ENCODE measurements at places on chromosomes 11 and 22.

DNA sequence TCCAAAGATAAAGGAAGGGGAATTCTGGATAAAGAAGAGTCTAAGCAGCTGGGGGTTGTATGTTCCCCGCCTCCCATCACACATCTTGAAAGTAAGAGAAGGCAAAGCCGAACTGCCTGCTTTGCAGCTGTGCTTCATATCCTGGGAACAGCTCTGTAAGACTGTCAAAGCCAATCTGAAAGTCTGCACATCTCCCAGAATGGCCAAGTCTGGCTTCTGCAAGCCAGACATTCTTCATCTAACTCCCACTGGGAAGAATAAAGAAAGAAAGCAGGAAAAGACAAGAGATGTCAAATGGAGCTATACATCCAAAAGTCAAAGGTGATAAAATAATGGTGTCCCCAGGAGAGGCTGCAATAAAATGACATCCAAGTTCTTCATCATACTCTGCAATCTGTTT is 15.4 kb downstream of the MORC2 start:
- DNase-seq = no peak

GRCh38 chr22:49016909-49017481 is 810.7 kb downstream of the BRD1 start:
- DNase-seq = no peak

DNA sequence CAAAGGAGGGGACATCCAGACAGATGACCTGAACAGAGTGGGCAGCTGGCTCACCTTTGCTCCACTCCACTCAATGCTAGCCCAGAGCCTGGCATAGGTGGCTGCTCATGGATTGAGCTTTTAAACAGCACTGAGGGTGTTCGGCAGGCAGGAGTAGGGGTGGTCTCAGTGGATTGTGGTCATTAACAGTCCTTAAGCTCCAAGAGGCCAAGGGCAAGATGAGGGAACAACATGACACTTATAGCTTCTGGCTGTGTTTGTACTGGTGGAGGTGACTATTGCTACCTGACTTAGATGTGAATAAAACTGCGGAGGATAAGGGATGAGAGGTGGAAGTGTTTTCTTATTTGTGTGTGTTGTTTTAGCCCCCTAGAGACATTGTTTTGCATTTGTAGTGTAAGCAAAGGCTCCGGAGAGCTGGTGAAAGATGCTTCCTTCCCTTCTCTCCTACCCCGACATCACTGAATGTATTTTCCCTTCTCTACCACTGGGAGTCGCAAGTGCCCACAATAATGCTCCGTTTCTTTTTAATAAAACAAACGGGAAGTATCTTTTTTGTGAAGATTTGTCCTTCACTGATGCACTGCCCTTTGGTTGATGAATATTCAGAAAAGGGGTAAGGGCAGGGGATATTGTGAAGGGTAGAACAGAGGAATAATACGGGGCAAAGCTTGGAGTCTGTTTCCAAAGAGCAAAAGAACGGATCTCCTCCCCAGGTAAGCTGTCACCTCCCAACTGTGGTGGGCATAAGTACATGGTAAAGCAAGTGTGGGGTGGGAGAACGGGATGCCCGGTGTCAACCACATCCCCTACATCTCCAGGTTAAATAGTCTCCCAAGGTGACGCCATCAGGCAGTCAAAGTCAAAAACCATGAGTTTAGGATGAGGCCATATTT is 27.5 kb upstream of the MTNR1B start:
- peak; percentile 57 for DNase-seq

- DNase-seq = no peak
Measured at GRCh38 chr11:135073381-135073780, 661.3 kb upstream of the B3GAT1 start.

DNA sequence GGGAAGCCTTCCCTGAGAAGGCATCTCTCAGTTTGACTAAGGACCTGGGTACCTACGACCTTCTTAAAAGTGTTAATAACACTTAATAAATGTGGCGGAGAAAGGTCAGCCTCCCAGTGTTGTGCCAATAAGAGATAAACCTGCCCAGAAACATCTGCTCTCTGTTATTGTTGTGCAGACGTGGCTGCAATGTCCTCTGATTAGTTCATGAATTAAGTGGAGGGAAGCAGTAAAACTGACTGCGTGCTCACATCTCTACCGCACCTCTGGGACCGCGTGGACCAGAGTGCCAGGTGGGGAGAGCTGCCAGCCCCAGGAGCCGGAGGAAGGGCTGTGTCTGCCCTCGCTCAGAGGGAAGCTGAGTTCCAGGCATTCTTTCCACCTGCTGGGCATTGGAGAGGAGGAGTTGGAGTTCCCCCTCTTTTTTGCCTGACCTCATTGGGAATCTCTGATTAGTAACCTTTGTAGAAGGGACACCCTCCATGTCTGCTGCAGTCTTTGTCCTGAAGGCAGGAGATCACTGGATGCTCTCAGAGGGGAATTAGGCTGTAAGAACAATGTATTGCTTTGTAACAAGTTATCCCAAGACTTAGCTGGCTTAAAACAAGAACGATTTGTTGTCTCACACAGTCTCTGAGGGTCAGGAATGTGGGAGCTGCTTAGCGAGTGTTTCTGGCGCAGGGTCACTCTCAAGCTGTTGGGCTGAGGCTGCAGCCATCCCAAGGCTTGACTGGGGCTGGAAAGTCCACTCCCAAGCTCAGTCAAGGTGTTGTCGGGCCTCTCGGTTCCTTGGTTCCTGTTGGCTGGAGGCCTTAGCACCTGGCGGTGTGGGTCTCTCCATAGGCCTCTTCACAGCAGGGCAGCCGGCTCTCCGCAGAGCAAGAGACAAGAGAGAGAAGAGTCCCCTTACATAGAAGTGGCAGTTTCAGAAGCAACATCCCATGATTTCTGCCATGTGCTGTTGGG is 247.6 kb upstream of the TBCEL start:
- no peak for DNase-seq

GRCh38 chr11:926341-926916 is 759 bp downstream of the AP2A2 start:
- peak; percentile 58 for DNase-seq

GRCh38 chr11:65398362-65398910 is 12.0 kb downstream of the FRMD8 start:
- no peak for DNase-seq

DNA sequence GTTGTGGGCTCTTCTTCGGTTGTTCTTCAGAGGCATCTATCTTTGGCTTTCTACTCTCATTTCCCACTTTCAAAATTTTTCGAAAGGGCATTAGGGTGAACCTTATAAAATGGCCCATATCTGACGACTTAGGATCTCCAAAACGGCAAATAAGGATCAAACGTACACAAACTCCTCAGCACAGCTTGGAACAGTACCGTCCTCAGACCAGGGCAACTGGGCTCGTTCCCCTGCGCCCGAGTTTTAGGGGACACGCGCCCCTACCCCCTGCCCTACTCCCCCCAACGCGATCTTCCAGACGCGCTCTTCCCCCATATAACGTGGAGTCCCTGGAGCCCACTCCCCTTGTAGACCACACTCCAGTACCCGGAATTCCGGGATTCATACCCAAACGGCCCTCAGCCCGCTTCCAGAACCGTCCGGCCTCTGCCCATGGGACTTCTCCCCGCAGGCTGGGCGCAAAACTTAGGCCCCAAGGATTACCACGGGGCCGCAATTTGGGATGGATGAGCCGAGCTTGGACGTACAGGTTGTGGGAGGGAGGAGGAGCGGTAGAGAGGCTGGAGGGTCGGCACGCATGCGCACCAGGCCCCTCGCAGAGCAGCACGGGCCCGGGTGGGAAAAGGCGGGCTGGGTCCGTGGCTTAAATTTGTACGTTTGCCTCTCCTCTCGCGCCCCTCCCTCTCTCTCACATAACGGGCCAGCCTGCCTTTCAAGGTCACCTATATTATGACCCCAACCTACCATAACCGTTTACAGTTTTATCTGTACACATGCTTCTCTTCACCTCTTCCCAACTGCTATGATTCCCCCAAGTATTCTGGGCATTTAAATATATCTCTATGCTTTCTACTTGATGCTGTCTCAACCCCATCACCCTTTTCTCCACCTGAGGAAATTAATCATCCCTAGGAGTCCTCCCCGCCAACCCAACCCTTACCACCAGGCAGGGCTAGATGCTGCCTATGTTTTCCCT is 3.4 kb downstream of the CCDC89 start:
- peak; percentile 52 for DNase-seq

DNA sequence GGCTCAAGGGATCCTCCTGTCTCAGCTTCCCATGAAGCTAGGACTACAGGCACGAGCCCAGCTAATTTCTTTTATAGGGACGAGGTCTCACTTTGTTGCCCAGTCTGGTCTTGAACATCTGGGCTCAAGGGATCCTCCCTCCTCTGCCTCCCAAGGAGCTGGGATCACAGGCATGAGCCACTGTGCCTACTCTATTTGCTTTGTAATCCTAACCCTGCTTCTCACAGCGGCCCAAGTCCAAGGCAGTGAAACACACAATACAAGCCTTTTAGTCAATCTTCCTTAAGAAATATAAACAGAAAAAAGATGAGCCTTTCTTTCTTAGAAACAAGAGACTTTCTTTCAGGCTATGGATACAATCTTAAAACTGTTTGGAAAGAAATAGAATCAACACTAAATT is 115.2 kb upstream of the SORL1-AS1 start:
- no peak for DNase-seq

- DNase-seq = no peak
Measured at GRCh38 chr22:46851311-46851710, 88.9 kb downstream of the TBC1D22A start.

DNA sequence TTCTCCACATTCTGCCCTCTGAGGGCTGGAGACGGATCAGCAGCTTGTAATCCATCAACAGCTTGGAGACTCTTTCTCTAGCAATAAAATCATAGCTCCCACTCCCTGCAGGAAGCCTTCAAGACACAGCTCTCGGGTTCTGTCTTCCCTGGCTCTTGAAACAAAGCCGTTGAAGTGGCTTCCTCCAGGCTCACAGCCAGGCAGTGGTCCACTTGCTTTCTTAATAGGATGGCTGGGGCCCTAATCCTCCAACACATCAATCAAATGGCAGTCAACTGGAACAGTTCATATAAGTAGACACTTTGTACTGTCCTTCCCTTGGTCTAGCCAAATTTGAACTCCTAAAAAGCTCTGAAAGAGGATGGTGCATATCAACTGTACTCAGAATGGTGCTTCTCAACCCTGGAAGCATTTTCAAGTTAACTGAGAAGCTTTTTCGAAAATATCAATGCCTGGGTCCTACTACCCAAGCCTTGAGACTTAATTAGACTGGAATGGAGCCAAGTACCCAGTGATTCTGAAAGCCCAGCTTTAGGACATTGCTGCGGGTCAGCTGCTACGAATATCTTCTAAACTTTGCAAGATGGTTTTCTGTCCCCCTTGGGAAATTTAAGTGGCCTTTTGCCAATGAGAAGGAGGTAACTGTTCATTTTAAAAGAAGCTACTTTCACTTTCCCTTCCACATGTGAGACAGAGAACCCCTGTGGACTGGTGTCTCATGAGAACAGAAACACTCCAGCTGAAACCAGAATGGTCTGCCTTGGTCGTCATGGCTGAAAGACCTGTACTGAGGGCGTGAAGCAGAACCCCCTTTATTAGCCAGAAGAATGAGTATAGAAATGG is 74.7 kb downstream of the SC5D start:
- DNase-seq = peak; percentile 8

- peak; percentile 7 for DNase-seq
Measured at GRCh38 chr11:70019576-70020011, 58.5 kb upstream of the ANO1 start.

DNA sequence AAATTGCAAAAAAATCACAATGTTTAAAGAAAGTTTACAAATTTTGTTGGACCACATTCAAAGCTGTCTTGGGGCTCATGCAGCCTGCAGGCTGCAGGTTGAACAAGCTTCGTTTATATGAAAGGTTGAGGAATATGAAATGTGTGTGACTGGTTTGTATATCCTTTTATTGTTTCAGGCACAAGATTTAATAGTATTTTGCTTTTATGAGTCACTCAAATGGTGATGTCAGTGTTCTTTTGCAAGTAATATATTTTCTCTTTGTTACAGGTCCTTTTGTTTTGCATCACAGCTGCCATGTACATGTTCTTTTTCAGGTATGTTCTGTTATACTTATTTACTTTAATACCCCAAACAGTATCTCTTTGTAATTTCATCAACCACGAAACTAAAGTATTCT is 198.6 kb downstream of the TMEM135 start:
- peak; percentile 31 for DNase-seq

DNA sequence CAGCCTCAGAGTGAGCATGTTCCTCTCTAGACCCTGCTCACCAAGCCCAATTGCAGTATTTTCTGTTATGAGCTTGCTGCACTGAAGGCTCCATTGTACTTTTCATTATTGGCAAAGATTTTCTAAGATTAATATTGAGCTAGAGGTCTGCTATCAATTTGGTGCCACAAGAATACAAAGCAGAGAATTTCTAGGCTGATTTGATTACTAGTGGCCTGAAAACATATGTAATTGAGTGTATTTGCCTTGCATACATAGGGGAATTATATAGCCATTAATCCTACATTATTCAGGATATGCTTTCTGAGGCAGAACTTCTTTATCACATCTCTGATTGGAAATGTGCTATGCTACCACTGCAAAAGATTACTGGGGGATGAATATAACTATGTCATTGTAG is 322.9 kb upstream of the ZC3H12C start:
- no peak for DNase-seq

DNA sequence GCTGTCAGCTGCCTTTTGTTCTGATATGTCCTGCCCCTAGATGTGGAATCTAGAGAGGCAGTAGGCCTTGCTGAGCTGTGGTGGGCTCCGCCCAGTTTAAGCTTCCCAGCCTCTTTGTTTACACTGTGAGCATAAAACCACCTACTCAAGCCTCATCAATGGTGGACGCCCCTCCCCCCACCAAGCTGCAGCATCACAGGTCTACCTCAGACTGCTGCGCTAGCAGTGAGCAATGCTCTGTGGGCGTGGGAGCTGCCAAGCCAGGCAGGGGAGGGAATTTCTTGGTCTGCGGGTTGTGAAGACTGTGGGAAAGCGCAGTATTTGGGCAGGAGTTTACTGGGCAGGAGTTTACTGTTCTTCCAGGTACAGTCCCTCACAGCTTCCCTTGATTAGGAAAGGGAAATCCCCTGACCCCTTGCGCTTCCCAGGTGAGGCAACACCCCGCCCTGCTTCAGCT is 98.5 kb downstream of the SMCO4 start:
- peak; percentile 42 for DNase-seq

DNA sequence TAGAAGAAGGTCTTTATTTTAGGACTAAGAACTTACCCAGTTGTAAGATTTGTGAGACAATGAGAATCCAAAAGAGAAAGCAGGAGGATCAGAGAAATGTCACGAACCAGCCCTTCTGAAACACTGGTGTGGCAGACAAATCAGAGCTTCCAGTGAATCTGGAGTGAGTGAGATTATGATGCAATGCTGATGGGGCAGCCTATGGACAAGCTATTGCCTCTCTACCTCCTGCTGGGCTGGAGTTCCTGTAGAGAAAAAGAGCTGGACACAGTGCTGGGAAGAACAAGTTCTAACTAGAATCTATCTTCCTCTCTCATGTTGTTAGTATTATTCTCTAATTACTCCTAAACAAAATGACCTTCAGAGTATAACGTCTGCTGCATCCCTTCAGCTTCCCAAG is 12.0 kb upstream of the ANO3 start:
- peak; percentile 17 for DNase-seq
